ENCODE measurements at places on chromosomes 6 and 20.

DNA sequence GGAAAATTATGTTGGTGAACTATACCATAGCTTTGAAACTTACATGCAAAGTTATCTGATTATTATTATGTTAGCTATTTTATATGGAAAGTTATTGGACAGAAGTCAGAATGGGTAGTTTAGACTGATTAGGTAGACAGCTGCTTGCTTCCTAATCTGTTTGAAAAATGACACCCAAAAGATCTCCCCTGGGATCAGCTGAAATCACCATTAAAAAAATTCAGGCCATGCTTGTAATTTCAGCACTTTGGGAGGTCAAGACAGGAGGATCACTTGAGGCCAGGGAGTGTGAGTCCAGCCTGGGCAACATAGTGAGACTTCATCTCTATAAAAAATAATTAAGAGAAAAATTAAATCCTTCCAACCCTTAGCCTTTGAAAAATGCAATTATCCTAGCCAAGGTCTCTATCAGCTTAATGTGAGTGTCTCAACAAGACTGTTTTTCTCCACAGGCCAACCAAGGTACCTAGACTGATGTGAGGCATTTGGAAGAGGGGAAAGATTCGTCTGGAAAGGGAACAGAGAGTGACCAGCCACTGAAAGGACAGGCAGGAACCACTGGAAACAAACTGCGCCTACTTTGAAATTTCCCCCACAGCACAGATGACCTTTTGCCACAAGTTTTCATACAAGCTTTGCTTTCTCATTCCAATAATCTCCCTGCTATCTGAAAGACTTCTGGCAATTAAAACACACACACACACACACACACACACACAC, 232.3 kb downstream of the GMPR start:
- no peak for DNase-seq

DNA sequence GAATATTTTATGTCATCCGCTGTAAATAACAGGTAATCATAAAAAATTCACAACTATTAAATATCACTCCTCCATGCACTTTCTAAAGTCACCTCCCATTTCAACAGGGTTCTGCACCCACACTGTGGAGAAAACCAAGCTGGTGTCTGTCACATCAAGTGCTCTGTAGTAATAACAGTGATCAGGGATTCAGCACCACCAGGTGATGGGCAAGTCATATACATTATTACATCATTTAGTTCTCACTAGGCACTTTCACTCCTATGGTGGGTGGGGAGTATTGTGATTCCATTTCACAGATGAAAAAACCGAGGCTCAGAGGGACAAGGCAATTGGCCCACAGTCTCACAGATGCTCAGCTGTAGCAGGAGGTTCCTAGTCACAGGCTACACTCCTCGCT, 8.7 kb downstream of the BFSP1 start:
- no peak for DNase-seq

- DNase-seq = no peak
These were observed 441.1 kb downstream of the MEI4 start for GRCh38 chr6:78093906-78094305.

GRCh38 chr6:53279293-53279692, 69.5 kb downstream of the ELOVL5 start:
- DNase-seq = no peak

GRCh38 chr6:56899311-56899710, 55.6 kb upstream of the BEND6 start:
- no peak for DNase-seq

- DNase-seq = no peak
These were observed 17.7 kb upstream of the MCM9 start for GRCh38 chr6:118952683-118953082.

DNA sequence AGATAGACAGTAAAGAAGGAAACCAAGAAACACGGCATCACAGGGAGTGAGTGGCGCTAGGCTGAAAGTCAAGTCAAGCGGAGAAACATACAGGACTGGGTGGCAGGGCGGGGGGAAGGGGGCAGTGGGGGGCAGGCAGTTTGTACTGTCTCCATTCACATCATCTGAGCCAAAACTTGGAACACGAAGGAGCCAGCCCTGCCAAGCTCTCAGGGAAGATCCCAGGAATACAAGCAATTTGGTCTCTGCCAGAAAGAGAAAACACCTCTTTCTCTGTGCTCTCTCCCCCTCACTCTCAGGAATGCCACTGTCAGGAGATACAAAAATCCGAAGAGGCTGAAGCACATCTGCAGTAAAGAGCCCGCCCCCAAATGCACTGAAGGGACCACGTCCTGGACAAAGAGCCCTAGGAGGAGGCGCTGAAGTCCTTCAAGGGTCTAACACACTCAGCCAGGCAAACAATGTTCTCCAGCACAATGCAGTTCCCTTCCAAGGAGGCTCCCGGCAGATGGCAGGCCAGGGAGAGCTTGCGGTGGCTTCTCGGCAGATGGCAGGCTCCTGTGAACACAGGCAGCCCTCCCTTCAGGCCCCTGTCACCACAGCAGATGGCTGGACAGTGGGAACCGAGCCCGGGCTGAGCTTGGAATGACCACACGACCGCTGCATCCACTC, 90.0 kb downstream of the ATP9A start:
- no peak for DNase-seq

- DNase-seq = no peak
These were observed 13.2 kb downstream of the FILIP1 start for GRCh38 chr6:75480425-75480824.

DNA sequence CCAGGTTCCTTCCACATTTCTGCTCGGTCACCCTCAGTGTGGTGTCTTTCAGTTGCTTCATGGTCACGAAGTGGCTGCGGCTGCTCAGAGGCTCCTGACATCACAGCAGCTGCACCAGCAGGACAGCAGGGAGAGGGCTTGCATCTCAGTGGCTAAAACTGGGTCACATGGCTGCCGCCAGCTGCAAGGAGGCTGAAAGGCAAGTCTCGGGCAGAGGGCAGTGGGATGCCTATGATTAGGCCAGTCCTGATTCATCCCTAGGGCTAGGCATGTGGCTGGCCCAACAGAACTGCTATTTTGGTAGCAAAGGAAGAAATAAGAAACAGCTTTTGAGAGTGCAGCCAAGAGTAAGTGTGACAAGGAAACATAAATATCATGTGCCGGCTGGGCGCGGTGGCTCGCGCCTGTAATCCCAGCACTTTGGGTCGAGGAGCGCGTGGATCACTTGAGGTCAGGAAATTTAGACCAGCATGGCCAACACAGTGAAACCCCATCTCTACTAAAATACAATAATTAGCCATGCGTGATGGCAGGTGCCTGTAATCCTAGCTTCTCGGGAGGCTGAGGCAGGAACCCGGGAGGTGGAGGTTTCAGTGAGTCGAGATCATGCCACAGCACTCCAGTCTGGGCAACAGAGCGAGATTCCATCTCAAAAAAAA, 46.6 kb downstream of the RBM38 start:
- DNase-seq = no peak

All from Caki2 (cell line).